ENCODE measurements at places on chromosomes 5 and 9.

- no peak for DNase-seq
Measured at GRCh38 chr5:180326989-180327565, 26.1 kb downstream of the GFPT2 start.

DNA sequence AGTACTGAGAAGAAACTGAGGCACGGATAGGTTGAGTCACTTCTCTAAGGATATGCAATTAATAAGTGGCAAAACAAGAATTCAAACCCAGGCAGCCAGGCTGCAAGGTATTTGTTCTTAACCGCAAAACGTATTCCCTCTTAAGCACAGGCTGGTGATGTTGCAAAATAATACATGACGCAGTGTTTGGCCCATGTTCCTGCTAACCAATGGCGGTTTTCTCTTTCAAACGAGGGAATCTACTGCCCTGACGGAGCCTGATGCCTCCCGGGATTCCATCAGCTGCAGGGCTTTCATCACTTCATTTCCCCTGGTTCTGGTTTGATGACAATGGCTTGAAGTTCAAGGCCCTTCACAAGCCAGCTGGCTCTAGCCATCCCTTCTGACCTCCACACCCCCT, 154.8 kb downstream of the SLIT3 start:
- DNase-seq, result no peak

GRCh38 chr5:76849419-76850291, at the start of gene S100Z:
TSS of gene S100Z (plus strand) at chr5:76850014. CDS start at chr5:76875360, 25,346 bp downstream.
- no peak for DNase-seq

GRCh38 chr9:72902268-72902667, 50.6 kb downstream of the ALDH1A1 start:
- DNase-seq, result no peak

GRCh38 chr9:127578952-127579853, 32.9 kb upstream of the STXBP1 start:
- peak; percentile 80 for DNase-seq

DNA sequence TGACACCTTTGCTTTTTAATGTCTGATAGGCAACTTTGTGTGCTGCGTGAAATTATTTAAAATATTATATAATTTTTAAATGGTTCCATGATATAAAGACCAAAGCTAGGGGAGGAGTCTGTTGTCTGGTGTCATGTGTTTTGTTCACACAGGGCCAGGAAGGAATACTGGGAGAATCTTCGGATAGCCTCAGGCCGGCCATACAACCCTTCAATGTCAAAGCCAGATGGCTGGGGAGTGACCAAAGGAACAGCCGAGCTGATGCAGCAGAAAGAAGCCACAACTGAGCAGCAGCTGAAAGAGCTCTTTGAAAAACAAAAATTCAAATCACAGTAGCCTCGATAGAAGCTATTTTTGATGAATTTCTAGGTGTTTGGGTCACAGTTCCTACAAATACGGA, 19.2 kb downstream of the BHMT start:
- DNase-seq, result no peak

DNA sequence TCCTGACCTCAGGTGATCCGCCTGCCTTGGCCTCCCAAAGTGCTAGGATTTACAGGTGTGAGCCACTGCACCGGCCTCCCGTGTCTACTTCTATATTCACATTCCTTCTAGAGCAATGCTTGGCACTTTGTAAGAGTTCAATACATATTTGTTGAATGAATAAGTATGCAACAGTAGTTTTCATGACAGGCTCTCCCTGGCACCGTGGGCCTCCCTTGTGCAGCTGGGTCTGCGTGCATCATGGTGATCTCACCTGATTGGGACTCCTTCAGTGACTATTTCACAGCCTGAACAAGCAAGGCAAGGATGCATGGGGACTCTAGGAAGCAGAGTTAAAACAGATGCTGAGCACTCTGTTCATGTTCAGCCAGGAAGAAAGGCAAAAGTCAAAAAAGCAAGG, 6.8 kb upstream of the ZBTB34 start:
- no peak for DNase-seq

- no peak for DNase-seq
Measured at GRCh38 chr9:36192196-36192595, 1.5 kb downstream of the CLTA start.

DNA sequence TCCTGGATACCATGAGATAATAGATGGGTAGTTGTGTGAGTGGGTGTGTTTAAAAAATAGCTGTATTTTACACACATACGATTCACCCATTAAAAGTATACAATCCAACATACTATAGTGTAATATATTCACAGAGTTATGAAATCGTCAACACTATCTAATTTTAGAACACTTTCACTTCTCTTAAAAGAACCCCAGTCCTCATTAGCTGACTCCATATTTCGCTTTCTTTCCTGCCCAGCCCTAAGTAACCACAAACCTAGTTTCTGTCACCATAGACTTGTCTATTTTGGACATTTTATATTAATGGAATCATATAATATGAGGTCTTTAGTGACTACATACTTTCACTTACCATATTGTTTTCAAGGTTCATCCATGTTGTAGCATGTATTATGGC, 63.8 kb upstream of the S1PR3 start:
- no peak for DNase-seq

- no peak for DNase-seq
Measured at GRCh38 chr9:5321058-5321457, 16.5 kb upstream of the RLN2 start.

DNA sequence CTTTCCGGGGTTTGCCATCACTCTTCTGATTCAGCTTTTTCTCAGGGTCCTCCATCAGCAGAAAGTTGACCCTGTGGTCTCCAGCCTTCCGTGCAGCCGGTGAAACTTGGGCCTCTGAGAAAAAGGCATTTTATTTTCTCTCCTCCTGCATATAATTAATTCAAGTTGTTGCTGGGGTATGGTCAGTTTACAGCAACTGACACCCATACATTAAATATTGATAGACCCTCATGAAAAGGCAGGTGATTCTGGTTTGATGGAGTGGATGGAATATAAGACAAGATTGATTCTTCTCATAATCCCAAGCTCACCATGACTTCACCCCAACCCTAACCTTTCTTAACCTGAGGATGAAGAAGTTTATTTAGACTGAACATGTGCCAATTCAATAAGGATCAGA, at the start of gene GRXCR2:
TSS of gene GRXCR2 (minus strand) at position 101 of the 400 bp plus-strand sequence. CDS start at position 55, 46 bp downstream.
- no peak for DNase-seq

- no peak for DNase-seq
Measured at GRCh38 chr5:41122459-41122858, 51.3 kb upstream of the MROH2B start.

- no peak for DNase-seq
Measured at GRCh38 chr5:102211165-102211564, 84.9 kb downstream of the SLCO4C1 start.

GRCh38 chr5:136031711-136032110, 2.9 kb downstream of the TGFBI start:
- DNase-seq, result no peak

DNA sequence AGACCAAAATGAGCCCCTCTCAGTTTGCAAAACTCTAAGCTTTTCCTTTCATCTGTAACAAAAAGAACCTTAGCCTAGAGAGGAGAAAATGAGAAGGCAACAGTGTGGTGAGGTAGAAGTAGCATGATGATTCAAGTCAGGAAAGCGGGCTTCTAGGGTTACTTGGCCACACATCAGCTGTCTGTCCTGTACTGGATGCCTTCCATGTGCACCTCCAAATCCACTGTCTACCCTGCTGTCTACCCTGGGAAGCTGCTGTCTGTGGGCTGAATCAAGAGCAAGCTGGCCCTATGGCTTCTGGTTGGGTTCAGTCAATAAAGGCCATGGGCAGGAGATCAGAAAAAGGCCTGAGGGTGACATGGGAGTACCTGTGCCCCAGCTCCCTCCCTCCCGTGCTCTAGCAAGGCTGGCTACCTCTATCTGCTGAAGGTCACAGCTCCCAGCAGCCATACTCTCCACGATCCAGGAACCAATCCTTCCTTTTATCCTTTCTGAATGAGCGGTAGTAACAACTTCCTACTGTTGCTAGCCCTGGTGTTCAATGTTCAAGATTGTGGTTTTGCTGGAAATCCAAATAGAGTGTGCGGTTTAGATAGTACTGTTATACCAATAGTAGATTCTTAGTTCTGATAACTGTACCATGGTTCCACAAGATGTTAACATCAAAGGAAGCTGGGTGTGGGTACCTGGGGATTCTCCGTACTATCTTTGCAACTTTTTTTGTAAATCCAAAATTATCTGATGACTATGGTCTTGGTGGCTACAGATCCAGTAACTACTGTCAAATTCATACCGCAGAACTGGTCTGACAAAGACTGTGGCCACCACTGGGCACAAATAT, 191.0 kb downstream of the ESM1 start:
- DNase-seq, result no peak

DNA sequence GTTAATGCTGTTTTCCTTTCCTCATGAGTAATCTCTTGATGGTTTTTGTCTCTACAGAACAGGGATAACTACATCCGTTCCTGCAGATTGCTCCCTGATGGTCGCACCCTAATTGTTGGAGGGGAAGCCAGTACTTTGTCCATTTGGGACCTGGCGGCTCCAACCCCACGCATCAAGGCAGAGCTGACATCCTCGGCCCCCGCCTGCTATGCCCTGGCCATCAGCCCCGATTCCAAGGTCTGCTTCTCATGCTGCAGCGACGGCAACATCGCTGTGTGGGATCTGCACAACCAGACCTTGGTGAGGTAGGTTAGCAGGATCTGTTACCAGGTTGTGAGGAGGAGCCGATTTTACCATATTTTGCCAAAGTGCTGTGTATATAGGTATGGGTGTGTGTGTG, 148.2 kb downstream of the TLE4 start:
- no peak for DNase-seq

- DNase-seq, result no peak
Measured at GRCh38 chr5:84259283-84260045, 125.2 kb downstream of the EDIL3 start.

- no peak for DNase-seq
Measured at GRCh38 chr9:21988056-21988990, 5.9 kb downstream of the CDKN2A start.

DNA sequence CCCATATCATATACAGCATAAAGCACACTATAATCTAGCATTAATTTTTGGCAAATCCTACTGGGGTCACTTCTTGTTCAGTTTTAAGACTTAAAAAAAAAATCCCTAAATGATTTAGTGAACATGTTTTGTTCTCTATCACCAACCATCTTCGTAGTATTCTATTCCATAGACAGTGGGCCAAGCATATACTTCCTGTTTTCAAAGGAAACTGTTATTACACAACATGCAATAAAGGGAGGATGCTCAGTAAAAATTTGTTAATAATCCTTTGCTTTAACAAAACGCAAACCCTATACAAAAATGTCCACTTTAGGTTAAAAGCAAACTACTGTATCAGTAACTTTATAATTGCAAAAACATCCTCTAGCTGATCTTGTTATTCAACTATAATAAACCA, 13.0 kb downstream of the CCNH start:
- DNase-seq, result no peak

GRCh38 chr9:101398930-101399642, 435 bp downstream of the ZNF189 start:
- no peak for DNase-seq

DNA sequence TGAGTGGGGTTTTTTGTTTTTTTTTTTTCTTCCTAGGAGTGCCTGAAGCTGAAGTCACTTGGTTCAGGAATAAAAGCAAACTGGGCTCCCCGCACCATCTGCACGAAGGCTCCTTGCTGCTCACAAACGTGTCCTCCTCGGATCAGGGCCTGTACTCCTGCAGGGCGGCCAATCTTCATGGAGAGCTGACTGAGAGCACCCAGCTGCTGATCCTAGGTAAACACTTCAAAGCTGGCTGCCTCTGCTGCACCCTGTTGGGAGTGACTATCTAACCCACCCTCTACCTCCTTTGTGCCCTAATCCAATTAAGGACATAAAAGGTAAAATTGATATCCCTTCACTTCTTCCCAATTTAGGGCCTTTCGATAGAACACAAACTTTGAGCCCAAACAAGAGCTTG, 206.8 kb downstream of the SAXO1 start:
- no peak for DNase-seq

DNA sequence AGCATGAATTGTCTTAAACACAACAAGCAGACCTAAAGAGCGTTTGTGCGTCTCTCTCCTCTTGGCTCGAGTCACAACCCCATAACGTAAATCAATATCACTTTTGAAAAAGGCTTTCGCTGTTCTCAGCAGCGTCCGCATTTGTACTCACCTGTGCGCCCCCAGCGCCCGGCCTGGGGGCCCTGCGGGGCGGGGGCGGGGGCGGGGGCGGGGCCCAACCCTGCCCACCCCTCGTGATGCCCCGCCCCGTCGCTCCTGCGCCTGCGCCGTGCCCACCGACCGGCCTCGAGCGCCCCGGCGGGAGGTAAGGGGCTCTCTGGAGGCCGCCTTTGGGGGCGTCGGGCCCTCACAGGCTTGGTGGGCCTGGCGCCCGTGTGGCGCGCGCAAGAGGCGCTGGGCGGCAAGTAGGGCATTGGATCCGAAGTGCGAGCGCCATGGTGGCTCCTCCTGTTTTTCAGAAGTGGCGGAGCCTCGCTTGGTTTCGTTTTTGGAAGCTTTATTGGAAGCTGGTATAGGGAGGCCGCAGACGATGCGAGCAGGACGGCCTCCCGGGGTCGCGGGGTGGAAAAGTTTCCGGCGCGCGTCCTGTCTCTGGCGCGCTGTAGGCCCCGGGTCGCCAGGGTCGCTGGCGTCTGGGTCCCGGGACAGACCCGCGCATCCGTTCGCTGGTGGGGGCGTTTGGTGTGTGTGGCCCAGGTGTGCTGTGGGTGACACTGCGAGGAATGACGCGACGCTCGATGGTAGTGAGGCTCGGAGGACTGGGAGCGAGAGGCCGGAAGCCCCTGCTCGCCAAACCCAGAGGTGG, at the start of gene STX17:
TSS of gene STX17 (plus strand) at position 252 of the 805 bp plus-strand sequence. CDS start 8,586 bp downstream, outside the sequence.
- peak; percentile 85 for DNase-seq
